BE2C (cell line): ENCODE measurements at places on chromosomes 2 and 18.

GRCh38 chr18:13235421-13235831 lies 16.9 kb downstream of the LDLRAD4 start:
- DNase-seq = no peak

DNA sequence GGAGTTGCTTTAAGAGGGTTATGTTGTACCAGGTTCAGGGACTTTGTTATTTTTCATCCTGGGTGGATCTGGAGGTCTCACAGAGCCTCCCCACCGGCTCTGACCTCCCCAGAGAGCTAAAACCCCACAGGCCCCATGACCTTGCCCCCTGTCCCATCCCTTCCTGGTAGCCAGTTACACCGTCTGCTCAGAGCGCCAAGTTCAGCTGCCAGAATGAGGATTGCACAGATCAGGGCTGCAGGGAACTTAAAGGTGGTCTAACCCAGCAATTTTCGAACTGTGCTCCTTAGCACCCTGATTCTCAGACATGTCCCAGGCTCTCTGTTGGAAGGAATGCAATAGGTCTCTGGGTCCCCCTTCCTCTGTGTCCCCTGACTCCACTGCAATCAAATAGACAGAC lies 32.1 kb downstream of the ATOH8 start:
- no peak for DNase-seq

- DNase-seq = no peak
Measured at GRCh38 chr18:45682181-45682580, 41.8 kb upstream of the SLC14A1 start.

DNA sequence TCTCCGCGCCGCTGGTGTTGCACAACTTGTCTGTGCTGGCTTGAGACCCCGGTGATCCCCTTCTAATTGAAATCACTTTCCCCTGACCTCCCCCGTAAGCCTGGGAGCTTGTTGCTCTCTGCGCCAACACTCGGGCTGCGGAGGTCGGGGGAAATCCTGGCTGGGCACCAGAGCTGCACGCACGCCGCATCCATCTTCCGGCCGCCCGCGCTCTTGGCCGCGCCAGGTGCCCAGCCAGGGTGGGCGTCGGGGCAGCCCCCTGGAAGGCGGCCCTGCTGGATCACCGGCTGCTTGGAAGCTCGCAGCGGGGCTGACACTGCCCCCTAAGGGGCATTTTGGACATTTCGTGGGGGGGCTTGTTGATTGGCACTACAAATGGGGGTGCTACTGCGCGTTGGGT lies 280.3 kb upstream of the SKOR2 start:
- DNase-seq = no peak

- DNase-seq = no peak
Measured at GRCh38 chr2:171909266-171909665, 13.0 kb upstream of the HAT1 start.

DNA sequence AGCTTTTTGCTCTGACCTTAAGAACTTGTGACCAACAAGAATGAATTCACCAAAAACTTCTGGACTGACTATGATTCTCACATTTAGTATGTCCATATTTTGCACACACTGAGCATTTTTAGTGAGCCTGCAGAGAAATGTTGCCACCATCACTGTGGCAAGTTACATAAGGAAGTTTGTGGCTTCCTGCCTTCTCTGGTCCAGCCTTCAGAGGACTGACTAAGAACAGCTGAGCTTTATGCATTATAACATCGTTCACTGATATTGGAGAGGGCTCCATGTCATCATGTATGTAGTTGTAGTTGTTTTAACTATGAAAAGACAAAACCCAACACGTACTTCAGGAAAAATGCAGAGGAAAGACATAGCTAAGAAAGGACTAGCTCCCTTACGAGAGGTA lies 218.0 kb upstream of the CRIM1 start:
- DNase-seq = no peak

DNA sequence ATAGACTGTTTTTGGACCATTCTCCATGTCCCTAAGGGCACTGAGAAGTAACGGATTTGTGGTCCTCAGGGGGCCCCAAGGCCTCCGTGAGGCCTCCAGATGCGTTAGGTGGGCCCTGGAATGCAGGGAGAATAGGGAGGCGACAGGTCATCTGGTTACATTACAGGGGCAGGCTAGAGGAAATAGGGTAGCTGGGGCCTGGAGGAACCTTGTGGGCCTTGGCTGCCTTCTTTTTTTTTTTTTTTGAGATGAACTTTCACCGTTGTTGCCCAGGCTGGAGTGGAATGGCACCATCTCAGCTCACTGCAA lies 28.9 kb downstream of the ZFP36L2 start:
- no peak for DNase-seq

DNA sequence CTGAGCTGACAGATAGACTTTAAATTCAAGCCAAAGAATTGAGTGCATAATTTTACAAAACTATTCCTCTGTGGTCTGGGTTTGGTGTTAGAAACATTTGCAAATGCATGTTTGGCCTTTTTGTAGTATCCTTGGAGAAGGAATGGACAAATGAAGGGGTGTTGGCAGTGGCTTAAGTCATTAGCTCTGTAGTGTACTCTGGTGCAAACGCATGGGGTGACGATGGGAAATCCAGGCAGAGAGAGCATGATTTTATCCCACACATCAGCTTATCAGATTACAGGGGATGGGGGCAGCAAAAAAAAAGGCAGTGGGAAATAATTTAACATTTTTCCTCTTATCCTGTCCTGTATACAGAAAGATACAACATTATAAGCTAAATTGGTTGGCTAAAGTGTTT lies 320.6 kb downstream of the ZNF516 start:
- no peak for DNase-seq

GRCh38 chr2:19883971-19884720 lies 17.6 kb downstream of the TTC32 start:
- no peak for DNase-seq

DNA sequence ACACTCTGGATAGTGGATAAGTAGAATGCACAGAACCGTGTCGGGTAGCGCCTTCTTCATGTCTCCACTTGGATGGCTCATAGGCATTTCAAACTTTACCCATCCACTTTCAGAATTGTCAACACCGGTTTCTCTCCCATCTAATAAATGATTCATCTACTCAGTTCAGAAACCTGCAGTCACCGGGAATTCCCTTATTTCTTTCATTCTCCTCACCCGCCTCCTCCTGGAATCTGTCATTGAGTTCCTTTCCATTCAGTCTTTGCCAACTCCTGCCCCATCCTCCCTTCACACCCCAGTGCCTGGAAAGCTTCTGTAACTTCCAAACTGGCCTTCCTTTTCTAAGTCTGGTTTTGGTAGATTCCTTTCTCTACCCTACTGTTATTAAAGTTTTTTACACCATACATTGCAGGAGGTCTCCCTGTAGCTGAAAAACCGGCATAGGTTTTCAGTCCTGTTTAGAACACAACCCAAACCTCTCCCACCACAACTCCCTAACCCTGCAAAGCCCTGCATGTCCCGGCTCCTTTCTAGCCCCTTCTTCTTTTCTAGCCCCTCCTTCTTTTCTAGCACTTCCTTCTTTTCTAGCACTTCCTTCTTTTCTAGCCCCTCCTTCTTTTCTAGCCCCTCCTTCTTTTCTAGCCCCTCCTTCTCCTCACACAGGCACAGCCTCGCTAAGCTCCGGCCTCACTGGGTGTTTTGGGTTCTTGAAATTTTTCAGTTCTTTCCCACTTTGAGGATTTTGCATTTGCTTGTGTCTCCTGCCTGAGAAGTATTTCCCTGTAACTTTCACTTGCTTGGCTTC lies 133.9 kb upstream of the KLHL14 start:
- DNase-seq = no peak

GRCh38 chr2:63856303-63856603 lies 14.6 kb downstream of the UGP2 start:
- DNase-seq = no peak

DNA sequence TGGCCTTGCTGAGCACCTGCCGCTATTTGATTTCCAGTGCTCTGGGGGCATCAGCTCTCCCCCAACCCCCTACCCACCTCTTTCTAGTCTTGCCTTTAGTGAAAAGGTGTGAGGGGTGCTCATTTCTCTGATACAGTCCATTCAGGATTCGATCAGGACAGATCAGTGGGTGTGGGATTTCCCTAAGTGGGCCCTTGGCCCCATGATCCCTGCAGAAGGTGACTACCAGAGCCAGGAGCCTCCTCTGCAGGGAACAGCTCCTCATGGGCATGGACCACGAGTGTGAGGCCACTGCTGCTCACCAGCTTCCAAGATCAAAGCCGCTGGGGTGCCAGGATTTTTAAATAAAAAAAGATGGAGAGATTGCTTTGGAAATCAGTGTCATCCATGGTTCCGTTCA lies 835.2 kb upstream of the ID2 start:
- DNase-seq = no peak

- DNase-seq = no peak
Measured at GRCh38 chr2:8544171-8544785, 137.6 kb upstream of the ID2 start.

GRCh38 chr2:168355121-168355520 lies 101.0 kb upstream of the CERS6 start:
- no peak for DNase-seq

- DNase-seq = peak; percentile 19
Measured at GRCh38 chr2:38751596-38752410, 642 bp upstream of the SRSF7 start.

- no peak for DNase-seq
Measured at GRCh38 chr2:17182399-17182798, 335.8 kb downstream of the RAD51AP2 start.

DNA sequence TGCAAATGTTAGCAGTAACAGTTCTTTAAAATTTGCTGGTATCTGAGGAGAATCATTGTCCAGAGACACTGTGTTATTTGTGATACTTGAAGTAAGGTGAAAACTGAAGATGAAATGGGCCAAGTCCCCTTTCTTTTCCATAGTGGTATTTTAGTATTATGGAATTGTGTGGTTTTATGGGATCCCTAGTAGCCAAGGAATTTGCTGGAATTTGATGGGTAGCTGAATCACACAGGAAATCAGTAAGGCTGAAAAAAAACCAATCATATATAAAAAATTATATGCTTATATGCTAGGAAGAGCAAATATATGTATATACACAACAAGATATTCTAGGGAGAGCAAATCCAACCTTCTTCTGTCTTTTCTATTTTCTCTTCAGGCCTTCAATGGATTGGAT lies 54.2 kb upstream of the TACR1 start:
- no peak for DNase-seq

- no peak for DNase-seq
Measured at GRCh38 chr18:11785444-11786055, 65.7 kb upstream of the CHMP1B start.

- DNase-seq = no peak
Measured at GRCh38 chr2:184923751-184924150, 325.4 kb downstream of the ZNF804A start.

DNA sequence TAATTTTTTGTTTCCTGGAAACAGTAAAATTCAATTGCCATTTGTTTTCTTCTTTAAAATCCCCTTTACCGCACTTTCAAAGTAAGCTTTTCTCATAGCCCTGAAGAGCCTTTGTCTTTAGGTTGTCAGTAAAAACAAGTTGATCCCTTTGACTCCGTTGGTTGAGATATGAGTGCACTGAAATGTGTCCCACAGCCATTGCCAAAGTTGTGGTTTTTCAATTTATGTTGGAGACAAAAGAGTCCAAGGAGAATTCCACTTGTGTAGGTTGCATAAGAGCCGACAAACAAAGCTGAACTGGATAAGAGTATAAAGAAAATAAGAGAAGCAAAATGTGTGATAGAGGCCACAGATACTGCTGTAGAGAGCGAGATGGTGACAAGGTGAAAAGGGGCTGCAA lies 26.1 kb upstream of the HNMT start:
- no peak for DNase-seq

DNA sequence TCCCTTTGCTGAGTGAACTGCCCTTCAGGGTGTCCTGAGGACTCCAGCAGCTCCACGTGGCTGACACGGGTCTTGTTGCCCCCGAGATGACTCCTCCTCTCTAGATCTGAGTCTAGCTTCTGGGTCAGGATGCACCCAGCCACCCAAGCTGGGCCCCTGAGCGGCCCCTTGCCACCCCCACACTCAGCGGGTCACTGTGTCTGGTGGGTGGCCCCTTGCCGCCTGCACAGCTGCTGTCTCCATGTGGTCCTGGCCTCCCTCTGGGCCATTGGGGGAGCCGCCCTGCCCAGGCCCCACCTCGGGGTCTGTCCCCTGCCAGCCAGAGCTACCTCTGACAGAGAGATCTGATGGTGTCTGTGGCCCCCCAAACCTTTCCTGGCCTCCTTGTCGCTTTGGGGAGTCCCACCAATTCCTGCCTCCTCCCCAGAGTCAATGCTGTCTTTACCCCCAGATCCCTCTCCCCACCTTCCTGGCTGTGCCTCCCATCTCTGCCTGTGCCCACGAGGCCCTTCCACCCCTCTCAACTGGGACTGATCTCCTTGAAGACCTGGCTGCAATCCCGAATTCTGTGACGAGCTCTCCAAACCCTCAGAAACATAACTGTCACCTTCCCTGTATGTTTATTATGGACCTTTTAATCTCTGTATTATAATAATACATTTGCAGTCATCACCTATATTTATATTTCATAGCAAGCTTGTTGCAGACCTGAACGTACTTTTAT lies 46.5 kb downstream of the TWIST2 start:
- no peak for DNase-seq

- DNase-seq = no peak
Measured at GRCh38 chr2:37926635-37927034, 1.5 kb downstream of the RMDN2 start.

GRCh38 chr2:232994446-232994845 lies 18.6 kb downstream of the NGEF start:
- no peak for DNase-seq

GRCh38 chr2:9842487-9843228 lies 616 bp upstream of the TAF1B start:
- DNase-seq = no peak

DNA sequence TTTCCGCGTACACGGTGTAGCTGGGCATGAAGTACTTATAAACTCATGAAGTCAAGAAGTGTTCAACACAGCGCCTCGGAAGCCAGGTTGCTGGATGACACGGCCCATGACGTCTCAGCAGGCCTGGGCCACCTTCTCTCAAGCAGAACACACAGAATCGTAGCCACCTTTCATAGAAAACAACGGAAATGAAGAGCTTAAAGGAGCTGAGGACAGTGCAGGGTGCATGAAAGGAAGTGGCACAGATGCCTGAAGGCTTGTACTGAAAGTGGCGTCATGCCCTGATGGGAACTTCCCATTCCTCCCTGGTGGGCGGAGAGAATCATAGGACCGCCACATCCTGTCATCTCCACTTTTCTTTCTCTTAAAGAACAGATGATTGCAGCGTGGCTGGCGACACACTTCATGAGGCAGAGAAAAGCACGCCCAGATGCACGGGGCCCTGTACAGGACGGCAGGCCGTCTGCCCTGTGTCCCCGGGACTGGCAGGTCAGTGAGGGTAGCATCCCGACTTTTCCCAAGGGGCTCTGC lies 31.1 kb downstream of the HDAC4 start:
- peak; percentile 66 for DNase-seq

GRCh38 chr2:173924285-173924684 lies 40.9 kb downstream of the SP3 start:
- DNase-seq = no peak

DNA sequence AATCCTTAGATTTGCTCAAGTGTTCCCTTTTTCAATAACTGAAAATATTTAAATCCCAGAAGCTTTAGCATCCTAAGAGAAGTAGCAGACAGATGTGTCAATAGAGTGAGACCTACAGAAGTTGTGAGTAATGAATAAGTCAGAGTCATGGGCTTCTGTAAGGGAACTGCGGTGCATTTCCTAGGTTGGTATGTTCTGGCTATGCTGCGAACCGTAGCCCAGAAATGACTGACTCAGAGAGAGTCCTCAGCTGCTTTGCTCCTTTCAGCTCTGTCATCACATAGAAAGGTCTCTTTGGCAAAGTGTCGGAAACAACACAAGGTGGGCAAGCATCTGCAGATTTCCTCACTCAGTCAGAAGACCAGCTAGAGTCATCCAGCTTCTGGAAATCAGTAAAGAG lies 297.1 kb downstream of the ARHGAP15 start:
- no peak for DNase-seq
